NCI-H1417 treated with DMSO at 0.1 percent for 48 hours (cell line): ENCODE measurements at places on chromosomes 1 and 21.

DNA sequence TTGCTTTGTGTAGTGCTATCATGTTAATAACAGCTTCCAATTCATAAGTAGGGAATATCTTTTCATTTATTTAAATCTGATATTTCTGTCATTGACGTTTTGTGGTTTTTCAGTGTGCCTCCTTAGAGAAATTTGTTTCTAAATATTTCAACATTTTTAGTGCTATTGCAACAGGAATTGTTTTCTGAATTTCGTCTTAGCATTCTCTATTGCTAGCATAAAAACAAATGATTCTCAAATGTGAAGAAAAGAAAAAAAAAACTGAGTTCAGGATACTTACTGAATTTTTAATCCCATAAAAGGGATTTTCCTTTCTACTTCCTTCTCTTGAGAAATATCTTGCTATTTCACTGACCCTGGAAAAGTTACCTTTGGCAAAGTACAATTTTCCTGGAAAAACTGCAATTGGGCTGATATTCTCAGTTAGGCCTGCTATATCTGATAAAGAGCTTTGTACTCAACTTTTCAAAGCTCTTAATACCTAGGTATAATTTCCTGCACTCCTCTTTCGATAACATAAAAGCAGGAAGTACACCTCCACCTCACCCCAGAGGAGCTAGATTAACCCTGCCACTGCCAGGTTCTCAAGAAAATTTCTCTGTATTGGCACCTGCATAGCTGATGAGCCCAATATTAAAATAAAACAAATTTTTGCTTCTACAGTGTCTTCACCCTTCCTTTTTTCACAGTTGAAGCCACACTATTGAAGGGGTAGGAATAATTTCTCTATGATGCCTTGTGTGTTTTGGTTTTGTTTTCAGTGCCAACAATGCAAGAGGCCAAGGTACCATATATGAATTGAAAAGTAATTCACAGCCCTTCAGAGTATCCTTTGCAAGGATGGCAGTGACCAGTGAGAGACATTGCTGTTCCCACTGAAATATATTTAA lies 35.6 kb downstream of the PTPN14 start:
- DNase-seq: no peak

- DNase-seq: no peak
Observed at GRCh38 chr1:11797525-11798216, 8.1 kb downstream of the MTHFR start.

GRCh38 chr1:175969231-175969630 lies 225.8 kb upstream of the TNR start:
- DNase-seq: no peak

DNA sequence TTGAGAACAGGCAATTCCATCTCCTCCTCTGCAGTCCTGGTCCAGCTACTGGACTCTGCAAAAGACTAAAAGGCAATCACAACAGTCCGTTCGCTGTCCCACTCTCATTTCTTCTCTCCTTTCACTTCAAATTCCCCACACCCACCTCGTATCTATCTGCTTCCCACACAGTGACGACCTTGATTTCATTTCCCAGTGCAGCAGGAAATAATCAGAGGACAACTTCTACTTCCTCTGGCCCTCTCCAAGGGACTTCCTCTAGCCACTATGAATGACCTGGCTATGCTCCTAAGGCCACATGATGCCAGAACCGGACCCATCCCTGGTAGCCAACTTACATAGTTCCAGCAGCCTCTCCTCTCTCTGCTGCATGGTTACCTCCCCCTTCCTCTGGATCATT lies 8.0 kb downstream of the NOL9 start:
- DNase-seq: no peak

DNA sequence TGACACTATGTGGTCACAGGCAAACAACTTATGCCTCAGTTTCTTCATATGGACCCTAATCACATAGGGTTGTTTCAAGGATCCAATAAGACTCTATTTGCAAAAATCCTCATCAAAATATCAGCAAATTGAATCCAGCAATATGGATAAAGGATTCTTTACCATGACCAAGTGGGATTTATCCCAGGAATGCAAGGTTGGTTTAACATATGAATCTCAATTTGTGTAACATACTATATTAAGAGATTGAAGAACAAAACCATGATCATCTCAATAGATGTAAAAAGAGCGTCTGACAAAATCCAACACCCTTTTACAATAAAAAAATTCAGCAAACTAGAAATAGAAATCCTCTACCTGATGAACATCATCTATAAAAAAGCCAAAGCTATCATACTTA lies 23.9 kb downstream of the ARHGEF11 start:
- DNase-seq: no peak

DNA sequence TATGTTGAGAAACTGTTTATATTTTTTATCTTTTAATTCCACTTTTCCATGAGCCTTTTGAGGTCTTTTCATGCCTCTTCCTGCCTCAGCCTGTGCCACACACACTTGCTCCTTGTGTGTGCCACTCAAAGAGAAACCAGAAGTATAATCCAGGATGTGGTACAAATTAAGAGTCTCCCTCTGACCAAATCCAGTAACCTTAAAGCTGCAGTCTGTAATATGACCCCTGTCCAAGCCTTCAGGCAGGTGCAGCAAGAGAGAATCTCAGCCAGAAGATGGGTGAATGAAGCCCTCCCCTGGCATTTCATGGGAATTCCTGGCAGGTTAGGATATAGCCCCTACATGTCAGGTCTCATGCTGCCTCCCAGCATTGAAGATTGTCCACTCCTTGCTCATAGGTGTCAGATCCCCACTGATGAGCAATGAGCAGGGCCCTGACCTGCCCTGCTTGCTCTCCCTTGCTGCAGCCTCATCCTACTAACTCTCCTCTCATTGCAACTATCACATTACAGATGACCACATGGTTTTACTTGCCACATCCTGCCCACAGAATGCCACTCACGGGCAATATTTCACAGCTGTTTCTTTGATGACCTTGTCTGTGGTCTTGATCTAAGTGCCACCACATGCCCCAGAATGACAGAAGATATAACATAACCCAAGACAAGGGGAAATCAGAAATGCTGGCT lies 169.3 kb downstream of the SEC16B start:
- no peak for DNase-seq

- no peak for DNase-seq
Observed at GRCh38 chr1:57600424-57600823, 176.6 kb upstream of the DAB1 start.

GRCh38 chr1:53498555-53499131 lies 39.4 kb downstream of the DMRTB1 start:
- DNase-seq: no peak

- DNase-seq: no peak
Observed at GRCh38 chr1:44260792-44261170, 47.5 kb downstream of the DMAP1 start.

GRCh38 chr1:66033781-66034180 lies 241.1 kb downstream of the PDE4B start:
- DNase-seq: no peak

DNA sequence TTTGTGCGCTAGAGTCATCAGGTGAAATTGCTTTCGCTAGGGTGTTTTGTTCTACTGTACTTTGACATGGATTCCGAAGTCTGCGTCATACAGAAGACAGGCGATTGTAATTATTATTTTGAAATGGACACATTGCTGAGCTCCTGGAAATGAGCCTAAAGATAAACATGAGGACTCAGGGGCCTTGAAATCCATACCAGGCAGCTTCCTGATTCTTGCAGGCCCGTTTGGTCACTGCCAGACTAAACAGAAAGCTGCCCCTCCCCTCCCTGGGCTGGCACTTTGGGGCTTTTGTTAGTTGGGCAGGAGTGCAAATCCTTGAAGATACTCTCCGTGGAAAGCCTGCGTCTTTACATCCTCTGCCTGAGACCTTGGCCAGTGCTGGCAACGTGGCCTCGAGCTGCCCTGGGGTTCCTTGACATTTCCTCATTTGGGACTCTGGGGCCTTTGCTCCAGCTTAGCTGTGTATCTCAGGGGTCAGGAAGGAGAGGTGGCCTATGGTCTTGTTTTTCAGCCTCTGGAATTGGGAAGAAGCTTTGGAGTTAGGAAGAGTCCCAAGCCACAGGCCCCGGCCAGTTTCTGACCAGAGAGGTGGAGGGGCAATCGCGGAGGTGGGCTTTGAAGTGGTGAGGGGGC lies 26.9 kb upstream of the KCNE2 start:
- no peak for DNase-seq

- no peak for DNase-seq
Observed at GRCh38 chr1:98965394-98965793, 39.3 kb downstream of the PLPPR5 start.

DNA sequence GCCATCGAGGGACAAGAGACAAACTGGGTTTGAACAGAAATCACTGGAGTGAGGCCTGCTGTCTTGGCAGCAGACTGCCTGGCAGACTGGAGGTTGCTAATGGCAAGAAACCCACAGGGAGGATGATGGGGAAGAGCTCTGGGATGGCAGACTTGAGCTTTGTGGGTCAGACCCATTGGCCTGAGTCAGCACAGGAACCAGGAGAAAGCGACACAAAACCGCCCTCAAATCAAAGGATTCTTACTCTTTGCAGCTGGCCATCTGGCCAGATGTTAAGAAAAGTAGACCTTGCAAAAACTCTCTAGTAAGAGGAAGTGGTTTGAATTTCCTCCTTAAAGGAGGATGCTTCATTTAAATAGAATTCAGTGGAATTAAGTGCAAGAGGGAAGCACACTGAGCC lies 195.2 kb upstream of the JUN start:
- no peak for DNase-seq

DNA sequence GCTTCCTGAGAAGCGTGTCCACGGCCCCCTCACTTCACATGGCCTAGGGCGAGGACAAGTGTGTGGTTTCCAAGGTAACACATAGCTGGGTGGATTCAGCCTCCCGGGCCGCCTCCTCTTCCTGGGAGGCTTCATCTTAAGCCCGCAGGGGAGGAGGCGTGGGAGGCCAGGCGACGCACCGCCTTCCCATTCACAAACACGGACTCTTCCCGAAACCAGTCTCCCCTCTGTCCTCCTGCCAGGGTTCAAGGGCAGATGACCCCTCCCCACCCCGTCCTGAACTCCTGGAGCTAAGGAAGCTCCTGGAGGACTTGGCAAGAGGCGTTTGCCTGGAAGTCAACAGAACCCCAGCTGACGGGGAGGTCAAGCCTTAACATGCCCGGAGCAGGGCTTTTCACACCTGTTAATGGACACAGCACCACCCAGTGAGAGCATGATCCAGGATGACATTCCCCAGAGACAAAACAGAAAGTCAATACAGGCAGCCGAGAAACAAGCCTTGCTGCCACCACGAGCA lies 56.7 kb downstream of the KCNN3 start:
- peak; percentile 85 for DNase-seq

DNA sequence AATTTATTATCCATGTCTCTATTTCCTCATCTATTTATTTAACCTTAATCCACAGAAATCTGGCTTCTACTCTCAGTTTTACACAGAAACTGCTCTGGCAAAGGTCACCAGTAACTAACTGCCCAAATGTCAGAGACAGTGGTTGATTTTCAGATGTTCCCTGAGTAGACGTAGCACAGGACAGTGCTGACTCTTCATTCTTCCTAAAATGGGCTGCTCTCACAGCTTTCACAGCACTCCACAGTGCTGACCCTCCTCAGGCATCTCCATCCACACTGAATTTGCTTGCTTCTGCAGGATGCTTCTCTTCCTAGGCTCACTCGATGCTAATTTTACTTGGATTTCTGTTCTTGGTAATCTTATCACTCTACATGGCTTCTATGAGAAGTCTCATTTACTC lies 508.2 kb upstream of the ZRANB2 start:
- no peak for DNase-seq

GRCh38 chr1:219902951-219903350 lies 25.4 kb downstream of the SLC30A10 start:
- DNase-seq: no peak

- no peak for DNase-seq
Observed at GRCh38 chr21:41576013-41576615, 68.2 kb upstream of the TMPRSS2 start.
